Hematopoietic multipotent progenitor cell treated with erythropoietin and hydrocortisone succinate and interleukin-3 and kit ligand, for 8 days (in vitro differentiated cells): ENCODE measurements at places on chromosomes 13 and 19.

GRCh38 chr19:4914736-4915501 lies 5.6 kb downstream of the UHRF1 start:
- DNase-seq: peak; percentile 68

DNA sequence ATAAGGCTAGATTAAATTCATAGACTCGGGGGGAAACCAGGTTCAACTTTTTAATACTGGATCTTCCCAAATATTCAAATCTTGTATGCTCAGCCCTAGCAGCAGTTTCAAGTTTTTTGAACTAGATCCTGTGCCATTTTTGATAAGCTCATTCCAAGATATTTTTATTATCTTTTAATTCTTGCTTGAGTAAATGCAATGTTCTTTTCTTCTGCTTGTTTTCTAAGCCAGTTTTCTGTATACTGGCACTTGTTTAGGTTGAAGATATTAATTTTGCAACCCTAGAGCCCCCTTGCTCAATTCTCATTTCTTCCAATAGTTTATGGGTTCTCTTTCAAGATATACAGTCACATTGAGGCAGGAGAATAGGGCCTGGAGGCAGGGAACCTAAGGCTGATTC lies 13.1 kb upstream of the PNMA8C start:
- DNase-seq: no peak

DNA sequence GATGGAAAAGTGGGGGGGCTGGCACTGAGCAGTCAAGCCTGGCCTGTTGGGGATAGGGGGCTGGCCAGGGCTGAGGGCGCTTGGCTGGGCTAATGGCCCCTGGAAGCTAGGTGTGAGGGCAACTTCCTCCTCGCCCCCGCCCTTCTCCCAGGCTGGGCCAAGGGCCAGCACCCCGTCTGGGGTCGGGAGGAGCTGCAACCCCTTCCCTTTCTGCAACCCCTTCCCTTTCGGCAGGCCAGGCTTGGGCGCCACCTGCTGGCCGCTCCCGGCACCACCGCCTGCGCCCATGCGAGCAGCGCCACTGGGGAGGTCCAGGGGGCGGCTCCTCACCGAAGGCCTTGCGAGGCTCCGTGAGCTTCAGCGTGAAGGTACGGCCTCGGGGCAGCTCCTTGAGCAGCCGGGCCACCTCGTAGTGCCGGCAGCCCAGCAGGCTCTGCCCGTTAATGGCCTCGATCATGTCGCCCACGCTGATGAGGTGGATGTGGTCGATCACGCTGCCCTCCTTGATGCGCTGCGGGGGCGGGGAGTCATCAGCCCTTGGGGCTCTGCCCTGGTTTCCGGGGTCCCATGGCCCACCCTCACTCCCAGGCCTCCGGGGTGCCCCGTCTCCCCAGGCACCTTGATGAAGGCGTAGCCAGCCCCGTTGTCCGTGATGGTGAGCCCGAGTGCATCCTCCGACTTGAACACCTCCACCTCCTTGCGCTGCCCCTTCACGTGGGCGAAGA lies 5.0 kb upstream of the PTGER1 start:
- peak; percentile 33 for DNase-seq

GRCh38 chr19:10151521-10151920 lies 31.8 kb upstream of the EIF3G start:
- DNase-seq: no peak

GRCh38 chr13:109867766-109868165 lies 81.4 kb upstream of the IRS2 start:
- DNase-seq: no peak

GRCh38 chr13:105969761-105970160 lies 565.7 kb downstream of the EFNB2 start:
- no peak for DNase-seq

DNA sequence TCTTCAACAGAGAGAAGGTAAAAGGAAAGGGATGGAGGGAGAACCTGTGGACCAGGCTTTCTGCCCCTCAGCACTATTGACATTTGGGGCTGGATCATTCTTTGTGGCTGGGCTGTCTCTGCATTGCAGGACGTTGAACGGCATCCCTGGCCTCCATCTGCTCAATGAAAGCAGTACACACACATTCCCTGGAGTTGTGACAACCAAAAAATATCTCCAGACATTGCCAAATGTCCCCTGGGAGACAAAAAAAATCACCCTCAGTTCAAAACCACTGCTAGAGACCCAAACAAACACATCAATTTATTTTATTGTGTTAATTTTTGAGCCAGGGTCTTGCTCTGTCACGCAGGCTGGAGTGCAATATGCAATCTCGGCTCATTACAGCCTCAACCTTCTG lies 43.3 kb downstream of the INSR start:
- DNase-seq: no peak

- DNase-seq: no peak
Observed at GRCh38 chr19:48968813-48969218, 3.7 kb downstream of the FTL start.

DNA sequence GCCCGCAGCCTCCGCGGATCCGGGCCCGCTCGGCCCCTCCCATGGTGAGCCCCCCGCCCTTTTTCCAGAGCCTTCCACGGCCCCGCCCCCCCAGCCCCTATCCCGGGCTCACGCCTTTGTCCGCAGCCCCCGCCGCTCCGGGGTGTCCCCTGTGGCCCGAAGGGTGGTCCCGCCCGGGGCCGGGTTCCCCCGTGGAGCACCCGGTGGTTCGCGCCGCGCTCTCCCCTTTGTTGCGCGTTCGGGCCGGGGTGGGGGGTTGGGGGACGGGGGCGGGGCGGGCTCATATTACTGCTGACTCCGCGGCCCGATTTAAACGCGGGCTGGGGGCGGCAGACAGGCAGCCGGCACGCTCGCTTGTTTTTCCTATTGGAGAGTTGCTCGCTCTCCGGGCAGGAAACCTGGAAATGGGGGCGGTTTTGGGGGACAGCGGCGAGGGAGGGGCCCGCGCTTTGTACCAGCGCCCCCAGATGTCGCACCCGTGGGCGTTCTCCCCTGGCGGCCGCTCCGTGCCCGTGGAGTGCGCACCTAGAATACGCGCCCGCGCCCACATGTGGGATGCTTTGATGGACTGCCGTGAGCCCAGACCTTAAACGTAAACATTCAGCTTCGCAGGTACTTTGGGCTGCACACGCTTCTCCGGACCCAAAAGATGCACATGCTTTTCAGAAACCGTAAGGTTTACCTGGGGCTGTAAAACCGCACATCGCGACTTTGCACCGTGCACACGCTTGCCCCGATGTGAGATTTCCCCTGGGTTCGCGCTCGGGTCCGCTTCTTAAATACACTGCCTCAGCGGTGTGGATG lies 699 bp downstream of the PTOV1 start:
- no peak for DNase-seq

DNA sequence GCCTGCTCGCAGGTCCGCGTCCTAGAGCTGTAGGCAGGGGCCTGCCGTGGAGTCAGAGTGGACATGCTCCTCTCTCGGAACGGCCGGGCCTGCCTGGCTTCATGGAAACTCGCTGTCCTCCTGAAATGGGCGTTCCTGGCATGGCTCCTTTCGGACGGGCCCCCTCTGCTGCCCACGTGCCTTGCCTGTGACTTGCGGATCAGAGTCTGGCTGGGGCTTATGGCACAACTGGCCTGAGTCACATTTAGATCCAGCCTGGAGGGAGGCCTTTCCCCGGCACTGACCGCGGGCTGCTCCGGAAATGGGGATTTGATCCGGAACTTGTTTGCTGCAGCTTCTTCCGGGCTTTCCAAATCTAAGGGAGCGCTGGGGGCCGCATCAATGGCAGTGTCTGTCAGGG lies 28.1 kb downstream of the THSD1 start:
- no peak for DNase-seq
